NCI-H187 (cell line): ENCODE measurements at places on chromosomes 2 and 18.

DNA sequence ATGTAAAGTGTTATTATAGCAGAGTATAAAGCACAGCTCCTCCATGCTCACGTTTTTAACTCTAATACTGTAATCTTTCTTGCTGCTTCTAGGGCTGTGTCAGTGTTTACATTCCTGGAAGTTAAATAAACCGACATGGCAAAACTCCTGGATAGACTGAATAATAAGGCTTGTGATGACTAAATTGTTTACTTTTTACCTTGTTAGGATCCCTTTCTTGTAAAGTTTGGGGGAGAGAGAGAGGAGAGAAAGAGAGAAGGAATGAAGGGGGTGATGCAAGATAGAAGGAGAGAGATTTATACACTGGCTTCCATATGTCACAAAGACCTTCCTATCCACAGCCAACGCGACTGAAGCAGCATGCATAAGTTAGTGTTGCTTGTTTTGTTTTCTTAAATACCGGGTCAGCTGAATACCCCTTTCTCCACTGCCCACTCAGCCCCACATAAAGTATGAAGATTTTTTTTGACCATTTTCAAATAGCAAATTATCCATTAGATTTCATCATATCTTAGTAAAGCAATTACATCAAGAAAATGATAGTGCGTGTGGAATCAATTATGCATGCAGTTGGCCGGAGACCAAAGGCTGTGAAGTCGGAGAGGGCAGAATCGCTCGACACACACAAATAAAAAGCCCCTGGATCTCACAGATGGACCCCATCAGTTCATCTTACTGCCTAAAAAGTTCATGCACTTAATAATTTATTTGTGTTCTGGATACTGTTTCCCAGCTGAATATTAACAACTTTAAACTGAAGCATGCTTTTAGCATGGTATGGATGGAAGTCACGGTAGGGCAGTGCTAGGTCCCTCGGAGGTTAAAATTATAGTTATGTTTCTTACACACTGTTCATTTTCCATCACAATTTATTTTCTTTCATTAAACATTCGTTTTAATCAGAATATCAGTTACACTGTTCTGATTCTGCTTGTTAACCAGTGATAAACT, 20.1 kb downstream of the BCL11A start:
- no peak for DNase-seq

DNA sequence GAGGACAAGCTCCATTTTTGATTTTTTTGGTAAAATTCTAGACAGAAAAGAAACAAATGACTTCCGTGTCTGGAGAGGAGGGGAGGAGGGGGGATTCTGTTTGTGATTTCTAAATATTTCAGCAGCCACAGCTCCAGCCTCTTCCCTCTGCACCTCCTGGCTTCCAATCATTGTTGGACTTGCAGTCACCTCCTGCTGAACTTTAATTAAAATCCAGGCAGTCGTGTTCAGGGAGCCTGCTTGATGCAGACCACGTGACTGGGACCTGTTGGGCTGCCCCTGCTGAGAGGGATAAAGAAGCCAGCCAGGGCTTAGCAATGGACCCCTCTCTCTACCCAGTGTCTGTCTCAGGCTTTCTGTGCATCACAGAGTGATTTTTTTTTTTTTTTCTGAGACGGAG, 115.1 kb downstream of the SH3BP4 start:
- no peak for DNase-seq

- no peak for DNase-seq
Measured at GRCh38 chr18:40607542-40608148, 1347.4 kb upstream of the PIK3C3 start.

DNA sequence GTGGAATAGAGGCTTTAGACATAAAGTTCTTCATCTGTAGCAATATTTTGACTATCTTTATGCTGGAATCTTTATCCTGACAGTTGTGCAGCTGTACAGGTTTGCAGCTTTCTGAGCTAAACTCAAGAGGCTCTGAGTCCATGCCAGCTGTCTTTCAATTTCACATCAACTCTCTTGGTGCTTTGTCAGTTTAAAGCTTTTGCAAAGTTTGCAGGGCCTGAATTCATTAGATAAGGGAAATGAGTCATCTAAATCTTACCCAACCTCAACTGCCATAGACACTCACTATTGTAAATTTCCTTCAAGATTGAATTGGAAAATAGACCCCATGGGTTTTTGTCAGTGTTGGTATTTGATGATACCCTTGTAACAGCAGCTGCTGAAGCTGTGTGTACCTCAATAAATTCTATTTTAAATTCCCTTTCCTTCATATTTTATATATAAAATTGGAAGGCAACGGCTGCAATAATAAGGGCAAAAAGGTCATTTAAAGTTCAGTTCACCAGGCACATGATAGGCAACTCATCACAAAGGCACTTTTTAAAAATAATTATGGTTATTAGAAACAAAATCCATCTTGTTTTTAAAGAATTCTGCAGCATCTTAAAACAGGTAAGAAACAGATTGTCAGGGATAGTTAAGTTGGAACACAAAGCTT, 169.9 kb upstream of the SLC39A10 start:
- no peak for DNase-seq

DNA sequence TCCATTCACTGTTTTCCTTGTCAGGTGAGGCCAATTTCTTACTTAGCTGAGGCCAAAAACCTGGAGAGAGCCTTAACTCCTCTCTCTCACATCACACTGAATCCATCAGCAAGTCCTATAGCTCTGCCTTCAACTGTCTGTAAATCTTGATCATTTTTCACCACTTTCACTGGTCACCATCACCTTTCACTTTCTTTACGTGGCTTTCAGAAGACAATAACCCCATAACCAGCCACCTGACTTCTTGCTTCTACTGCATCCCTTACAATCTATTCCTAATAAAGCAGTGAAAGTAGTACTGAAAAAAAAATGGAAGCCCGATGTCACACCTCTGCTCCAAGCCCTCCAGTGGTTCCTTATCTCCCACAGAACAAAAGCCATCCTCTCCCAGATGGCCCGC, 7.7 kb downstream of the LOXL3 start:
- DNase-seq: no peak

GRCh38 chr2:15630121-15630977, 38.7 kb downstream of the DDX1 start:
- DNase-seq: no peak

- no peak for DNase-seq
Measured at GRCh38 chr2:95344656-95345055, 47.5 kb downstream of the KCNIP3 start.
